Cortex of kidney (tissue), 1 donor: ENCODE measurements at places on chromosomes 12 and 14.

DNA sequence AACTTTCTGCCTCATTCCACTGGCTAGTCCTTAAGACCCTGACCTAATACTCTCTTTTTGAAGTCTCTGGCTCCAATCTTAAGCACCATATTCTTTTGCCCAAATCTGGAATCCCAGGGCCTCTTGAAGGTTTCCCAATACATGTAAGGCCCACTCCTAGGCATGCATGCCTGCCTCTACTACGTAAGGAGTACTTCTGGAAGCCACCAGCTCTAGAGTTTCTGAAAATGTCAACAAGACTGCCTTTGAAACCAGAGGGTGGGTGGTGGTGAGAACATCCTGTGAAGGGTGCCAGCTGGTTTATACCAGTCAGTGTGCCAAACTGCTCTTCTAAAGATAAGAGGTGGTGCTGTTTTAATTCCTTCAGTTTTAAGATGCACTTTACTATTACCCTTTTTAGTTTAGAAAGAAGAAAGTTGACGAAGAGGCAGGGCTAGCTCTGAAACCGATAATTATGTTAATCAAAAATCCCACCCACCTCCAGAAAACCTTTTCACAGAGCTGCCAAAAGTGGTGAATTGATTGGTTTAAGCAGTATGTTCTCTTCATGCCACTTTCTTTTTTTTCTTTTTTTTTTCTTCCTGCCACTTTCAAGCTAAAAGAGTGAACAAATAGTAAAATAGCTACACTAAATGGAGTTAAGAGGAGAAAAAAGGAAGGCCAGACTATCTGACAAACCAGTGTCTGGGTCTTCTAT, 8.7 kb upstream of the WDR89 start:
- DNase-seq = no peak

GRCh38 chr14:102784892-102785594, 7.8 kb downstream of the TRAF3 start:
- DNase-seq = no peak

DNA sequence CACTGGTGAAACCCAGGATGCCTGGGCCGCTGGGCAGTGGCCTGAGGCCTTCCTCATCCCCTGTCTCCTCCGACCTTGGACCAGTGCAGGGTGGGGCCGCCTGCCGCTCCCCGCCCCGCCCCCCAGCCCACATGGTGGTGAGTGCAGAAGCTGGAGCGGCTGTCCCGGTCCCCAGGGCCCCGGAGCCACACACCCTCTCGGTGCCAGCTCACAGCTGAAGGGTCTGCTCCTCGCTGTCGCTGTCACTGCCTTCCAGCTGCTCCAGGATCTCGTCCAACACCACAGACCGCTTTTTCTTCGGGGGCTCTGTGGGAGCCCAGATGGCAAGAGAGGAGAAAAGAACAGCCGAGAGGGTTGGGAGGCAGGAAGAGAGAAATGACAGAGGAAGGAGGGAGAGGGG, 143.1 kb downstream of the RBM19 start:
- no peak for DNase-seq

DNA sequence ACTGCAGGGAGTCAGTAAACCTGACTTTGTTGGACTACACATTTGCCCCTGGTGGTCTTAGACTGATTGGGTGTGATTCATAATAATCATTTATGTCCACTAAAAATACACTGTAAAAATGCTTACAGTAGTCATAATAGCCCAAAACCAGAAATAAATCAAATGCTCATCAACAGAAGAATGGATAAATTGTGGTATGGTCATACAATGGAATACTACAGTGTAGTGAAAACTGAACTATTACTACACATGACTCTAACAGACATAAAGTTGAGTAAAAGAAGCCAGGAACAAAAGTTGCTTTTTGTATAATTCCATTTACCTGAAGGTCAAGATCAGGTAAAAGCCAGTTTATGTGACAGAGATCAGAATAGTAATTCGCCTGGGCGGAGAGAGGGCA, 57.2 kb upstream of the CDKL1 start:
- no peak for DNase-seq

DNA sequence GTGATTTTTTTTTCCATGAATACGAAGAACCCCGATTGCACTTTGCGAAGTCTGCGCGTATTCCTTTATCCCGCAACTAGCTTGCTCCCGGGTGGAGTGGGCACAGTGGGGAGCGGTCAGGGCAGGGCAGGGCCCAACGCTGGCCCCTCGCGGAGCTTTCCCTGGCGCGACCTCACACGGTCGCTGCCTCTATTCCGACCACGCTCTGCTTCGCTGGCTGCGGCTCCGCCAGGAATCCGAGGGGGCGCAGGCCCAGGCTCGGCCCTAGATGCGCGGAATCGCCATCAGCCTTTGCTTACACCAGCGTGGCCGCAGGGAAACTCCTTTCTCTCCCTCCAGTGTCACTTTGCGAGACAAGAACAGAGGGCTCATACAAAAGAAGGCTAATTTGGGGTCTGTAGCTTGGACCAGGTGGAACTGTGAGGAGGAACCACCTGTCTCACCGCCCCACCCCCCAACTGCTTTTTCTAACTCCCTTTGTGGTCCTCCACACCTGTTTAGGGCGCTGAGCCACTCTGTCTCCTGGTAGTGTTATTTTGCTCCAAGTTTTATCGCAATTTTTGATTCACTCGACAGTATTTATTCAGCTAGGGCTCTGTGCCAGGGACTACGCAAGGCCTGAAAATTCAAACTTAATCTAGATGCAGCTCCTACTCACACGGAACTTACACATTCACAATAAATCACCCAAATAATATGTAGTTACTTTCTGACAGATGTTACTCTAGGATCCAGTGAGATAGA, 3.1 kb upstream of the NKX2-1 start:
- DNase-seq = no peak

DNA sequence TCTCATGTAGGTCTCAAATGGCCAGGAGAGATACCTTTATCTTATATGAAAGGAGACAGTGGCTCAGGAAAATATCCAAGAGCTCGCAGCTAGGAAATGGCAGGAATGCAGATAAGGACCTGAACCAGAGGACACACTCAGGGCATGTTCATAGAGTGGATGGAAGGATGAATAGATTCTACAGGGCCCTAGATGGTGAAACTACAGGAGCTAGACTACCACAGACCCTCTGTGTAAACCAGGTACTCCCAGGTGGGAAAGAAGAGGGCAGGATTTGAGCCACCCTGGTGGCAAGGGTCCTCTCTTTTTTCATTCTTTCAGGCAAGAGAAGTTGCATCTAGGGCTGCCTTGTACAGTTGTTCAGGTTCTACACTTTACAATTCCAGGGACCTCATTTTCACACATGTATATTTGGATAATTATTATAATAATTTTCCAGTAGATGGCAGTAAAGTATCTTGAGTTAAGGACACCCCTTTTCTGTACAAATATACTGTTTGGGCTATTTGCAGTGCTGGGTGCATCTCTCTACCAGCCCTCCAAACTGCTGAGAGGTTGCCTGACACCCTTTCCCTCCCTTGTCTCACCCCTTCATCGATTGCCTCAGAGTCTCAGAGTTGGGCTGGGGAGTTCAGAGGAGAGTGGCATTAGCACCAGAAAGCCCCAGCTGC, 10.5 kb upstream of the ZDHHC22 start:
- no peak for DNase-seq

DNA sequence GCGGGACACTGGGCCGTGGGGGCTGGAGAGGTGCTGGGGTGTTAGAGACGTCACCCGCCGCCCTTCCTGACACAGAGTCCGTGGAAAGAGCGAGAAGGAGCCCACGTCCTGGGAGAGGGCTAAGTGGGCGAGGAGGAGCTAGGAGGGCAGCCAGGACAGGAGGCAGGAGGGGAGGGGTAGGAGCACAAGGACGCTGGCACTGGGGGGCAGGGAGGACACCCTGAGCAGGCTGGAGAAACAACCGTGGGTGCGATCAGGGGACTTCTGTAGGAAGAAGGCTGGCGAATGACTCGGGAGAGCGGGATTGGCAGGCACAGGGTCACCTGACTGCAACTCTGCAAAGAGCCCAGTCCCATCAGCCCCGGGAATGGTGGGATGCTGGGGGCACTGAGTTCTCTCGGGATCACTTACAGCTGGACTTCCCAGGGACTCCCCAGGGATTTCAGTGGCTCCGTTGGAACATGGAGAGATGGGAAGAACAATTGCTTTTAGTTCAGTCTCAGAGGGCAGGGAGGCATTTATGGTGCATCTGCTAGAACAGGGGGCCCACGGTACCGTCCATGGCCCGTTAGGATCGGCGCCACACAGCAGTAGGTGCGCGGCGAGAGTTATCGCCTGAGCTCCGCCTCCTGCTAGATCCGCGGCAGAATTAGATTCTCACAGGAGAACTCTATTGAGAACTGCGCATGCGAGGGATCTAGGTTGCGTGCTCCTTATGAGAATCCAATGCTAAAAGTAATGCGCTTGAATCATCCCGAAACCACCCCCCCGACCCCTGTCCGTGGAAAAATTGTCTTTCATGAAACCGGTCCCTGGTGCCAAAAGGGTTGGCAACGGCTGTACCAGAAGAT, 24.3 kb downstream of the UBR7 start:
- DNase-seq = no peak

- no peak for DNase-seq
Observed at GRCh38 chr12:83826112-83826511, 1086.5 kb downstream of the SLC6A15 start.

GRCh38 chr12:83067981-83068380, 381.3 kb downstream of the TMTC2 start:
- DNase-seq = no peak

GRCh38 chr14:32900547-32900946, 38.1 kb upstream of the NPAS3 start:
- no peak for DNase-seq

- no peak for DNase-seq
Observed at GRCh38 chr12:104496336-104496735, 39.6 kb downstream of the CHST11 start.

GRCh38 chr14:98325761-98326160, 946.2 kb downstream of the BCL11B start:
- no peak for DNase-seq

DNA sequence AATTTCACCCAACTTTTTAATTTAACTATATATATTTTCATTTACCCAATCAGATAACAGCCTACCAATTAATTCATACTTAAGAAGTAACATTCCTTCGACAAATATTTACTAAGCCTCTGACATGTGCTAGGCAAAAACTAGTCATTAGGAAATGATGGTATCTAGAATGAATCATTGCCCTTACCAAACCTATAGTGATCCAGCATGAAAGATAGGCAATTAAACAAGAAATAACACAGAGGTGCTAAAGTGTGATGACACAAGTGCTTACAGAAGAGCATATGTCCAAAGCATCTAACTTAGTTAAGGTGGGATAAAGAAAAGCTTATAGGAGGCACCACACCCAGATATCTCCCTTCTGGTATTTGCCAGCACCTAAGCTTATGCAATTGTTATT, 166.5 kb upstream of the RASSF8 start:
- no peak for DNase-seq

GRCh38 chr14:101363261-101363555, 198.1 kb upstream of the DIO3 start:
- no peak for DNase-seq

- DNase-seq = no peak
Observed at GRCh38 chr14:102283631-102284129, 21.3 kb downstream of the MOK start.

DNA sequence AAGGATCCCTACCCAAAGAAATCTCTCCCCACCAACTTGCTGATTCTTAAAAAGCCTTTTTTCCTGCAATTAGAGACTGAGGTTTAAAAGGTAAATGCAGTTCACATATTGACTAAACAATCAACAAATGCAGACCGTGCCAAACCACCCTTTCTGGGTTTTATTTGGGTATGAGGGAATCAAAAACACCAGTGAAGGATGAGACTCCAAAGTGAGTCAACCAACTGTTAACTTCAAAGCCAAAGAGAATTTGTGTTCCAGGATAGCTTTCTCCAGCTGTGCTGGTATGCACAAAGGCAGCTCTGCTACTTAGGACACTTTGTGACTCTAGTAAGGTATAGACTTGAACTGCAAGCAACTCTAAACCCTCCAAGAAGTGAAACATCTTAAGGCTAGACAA, 39.4 kb downstream of the RPS29 start:
- DNase-seq = no peak

- DNase-seq = no peak
Observed at GRCh38 chr12:125125271-125125670, 60.0 kb downstream of the AACS start.

- no peak for DNase-seq
Observed at GRCh38 chr14:58731465-58732293, 93.9 kb downstream of the DACT1 start.

GRCh38 chr14:66378712-66379505, 107.3 kb upstream of the CCDC196 start:
- no peak for DNase-seq

GRCh38 chr12:21559855-21560569, 33.9 kb downstream of the SPX start:
- no peak for DNase-seq

DNA sequence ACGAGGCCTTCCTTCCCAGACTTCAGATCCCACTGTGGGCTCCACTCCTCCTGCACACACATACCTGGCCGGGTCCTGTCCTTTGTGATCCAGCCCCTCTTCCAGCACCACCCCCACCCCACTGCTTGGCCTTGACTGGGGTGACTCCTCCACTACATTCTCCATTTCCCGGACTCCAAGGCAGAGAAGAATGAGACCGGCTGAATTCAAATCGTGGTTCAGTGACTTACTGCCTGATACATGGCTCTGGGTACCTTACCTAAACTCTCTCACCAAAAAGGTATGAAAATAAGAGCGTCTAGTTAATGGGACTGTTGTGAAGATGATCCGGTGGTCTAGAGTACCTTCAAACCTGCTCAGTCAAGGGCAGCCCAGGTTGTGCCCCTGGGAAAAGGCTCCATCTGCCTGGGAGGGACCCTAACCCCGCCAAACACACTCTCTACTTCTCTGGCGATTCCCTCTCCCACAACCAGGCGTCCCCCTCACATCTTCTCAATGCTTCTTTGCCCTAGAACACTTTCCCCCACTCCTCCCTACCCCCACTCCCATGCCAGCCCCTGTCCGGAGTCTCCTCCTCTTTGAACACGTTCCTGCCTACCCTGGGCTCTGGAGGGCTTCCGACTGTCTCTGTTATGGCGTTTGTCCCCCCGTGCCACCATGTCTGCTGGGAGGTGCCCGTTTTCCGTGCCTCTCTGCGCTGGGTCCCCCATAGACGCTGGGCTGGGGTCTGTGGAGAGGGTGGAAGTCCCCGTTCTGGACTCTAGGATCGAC, 1.5 kb upstream of the ZBTB42 start:
- no peak for DNase-seq

GRCh38 chr12:57332646-57333312, 81.8 kb upstream of the STAC3 start:
- DNase-seq = no peak

DNA sequence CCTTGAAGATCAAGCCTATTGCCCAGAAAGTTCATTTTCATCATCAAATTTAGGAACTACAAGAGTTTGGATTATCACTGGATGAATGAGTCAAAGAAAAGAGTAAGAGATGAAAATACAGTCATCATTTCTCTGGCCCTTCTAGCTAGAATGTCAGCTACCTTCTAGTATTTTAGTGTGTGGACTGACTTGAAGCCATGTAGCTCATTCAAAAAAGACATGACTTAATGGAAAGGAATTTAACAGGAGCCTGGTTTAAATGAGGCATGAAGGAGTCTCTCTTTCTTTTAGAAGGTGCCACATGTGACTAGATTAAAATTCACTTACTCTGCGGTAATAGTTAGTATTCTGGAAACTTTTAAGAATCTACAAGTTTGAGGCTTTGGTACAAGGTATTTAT, 7.1 kb downstream of the PTHLH start:
- no peak for DNase-seq

- DNase-seq = no peak
Observed at GRCh38 chr12:754851-755562, 2.6 kb downstream of the WNK1 start.

GRCh38 chr14:76465664-76466063, 89.7 kb downstream of the ESRRB start:
- DNase-seq = no peak

GRCh38 chr12:109291521-109292341, 17.4 kb downstream of the FOXN4 start:
- DNase-seq = no peak
